ENCODE measurements at places on chromosomes 3 and 15. TPM values are rescaled to one million over a fixed set of nuclear protein-coding genes. Genes with fewer than 3 reads are reported as not detected.
A peak's percentile ranks its signal among the peaks of the same experiment; 100 is the strongest.

The FNDC3B gene
- 82.4 TPM for total RNA-seq

- DNase-seq = no peak
Measured at GRCh38 chr3:32959371-32959770, 7.9 kb downstream of the CCR4 start.

GRCh38 chr3:123629747-123630047 lies 44.8 kb upstream of the HACD2 start:
- no peak for DNase-seq

DNA sequence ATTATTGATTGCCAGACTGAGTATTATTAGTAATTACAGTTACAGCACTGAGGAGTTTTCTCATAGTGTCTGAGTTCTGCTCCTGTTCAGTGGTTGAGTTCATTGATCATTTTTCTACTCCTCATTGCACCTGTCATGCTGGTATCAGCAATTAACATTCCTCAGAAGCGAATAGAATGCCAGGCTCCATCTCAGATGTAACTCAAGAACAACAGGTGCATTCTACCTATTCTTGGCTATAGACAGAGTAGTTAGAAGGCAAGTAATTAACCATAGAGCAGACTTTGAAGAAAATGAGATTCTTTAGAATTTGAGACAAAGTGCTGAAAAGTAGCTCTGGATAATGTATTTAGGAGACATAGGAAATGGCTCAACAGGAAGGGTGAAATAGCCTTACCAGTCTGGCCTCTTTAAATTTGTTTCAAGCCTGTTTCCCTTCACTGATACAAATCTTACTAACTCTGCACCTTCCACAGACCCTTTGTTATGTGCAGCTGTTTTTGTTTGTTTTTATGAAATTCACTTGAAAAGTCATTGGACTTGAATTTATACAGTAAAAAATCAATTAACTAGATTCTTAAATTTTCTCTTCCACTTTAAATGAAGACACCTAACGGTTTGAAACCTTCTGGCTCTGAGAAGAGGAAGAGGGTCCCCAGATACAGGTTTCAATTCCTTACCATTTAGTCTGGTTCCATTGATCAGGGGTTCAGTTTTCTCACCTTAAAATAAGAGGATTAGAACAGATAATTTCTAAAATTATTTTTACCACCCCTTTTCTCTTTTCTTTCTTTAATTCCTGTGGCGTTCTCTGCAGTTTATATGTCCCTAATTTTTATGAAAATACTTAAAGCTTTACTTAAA lies 109.6 kb downstream of the FNDC3B start:
- no peak for DNase-seq

- DNase-seq = peak; percentile 39
Measured at GRCh38 chr15:73924171-73924921, 1.9 kb upstream of the LOXL1 start.

GRCh38 chr3:124834723-124835718 lies 52.1 kb downstream of the ITGB5 start:
- DNase-seq = peak; percentile 32

- DNase-seq = no peak
Measured at GRCh38 chr3:36867810-36868209, 77.0 kb downstream of the TRANK1 start.

The GCSAM gene
- 0.08 TPM for total RNA-seq

DNA sequence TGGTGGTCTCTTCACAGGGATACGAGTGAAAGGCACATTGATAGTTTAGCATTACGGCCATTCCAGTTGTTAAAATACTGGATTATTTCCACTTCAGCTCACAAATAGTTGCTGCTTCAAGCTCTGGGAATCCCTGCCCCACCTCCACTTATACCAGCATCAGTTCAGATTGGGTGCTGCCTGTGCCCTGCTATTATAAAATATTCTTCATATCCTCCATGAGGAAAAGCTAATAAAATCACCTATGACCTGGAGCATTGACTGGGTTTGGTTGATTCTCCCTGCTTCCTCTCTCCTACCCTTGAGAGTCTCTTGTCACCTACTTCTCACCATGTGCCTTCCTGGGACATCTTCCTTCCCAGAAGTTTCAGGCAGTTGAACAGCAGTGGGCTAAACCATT lies 529.0 kb downstream of the MCTP2 start:
- DNase-seq = no peak

GRCh38 chr3:98984024-98984423 lies 82.5 kb upstream of the DCBLD2 start:
- no peak for DNase-seq

The MRPS11 gene
- total RNA-seq = 40.7 TPM

GRCh38 chr3:115246461-115247020 lies 99.5 kb upstream of the ZBTB20 start:
- DNase-seq = no peak

The ADAMTSL3 gene
- total RNA-seq = 25.8 TPM

- DNase-seq = no peak
Measured at GRCh38 chr3:160132226-160132625, 93.0 kb upstream of the C3orf80 start.

GRCh38 chr15:83605111-83605945 lies 48.6 kb upstream of the ADAMTSL3 start:
- peak; percentile 29 for DNase-seq

DNA sequence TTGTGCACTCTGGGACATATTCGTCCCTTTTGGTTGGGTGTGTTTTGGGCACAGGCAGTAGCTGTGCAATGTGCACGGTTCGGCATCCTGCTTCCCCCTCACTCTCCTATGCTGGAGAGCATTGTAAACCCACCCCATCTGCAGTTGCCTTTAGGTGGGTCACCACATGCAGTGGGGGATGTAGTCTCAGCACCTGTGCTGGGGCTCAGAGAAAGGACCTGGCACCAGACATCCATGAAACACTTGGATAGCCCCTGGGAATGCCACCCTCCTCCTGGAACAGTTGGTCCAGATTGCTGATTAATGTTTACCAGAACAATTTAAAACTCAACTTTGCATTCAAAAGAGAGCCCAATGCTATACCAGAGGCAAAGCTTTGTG lies 123.9 kb upstream of the MEF2A start:
- no peak for DNase-seq

The TM4SF18 gene
- total RNA-seq = 13.2 TPM

The SH2D7 gene
- total RNA-seq = not detected

GRCh38 chr15:35724626-35725025 lies 178.7 kb upstream of the DPH6 start:
- no peak for DNase-seq

The LEKR1 gene
- total RNA-seq = 0.65 TPM

GRCh38 chr3:98326945-98327344 lies 26.7 kb upstream of the OR5K4 start:
- no peak for DNase-seq

- DNase-seq = no peak
Measured at GRCh38 chr15:45449916-45450867, 71.8 kb upstream of the GATM start.

DNA sequence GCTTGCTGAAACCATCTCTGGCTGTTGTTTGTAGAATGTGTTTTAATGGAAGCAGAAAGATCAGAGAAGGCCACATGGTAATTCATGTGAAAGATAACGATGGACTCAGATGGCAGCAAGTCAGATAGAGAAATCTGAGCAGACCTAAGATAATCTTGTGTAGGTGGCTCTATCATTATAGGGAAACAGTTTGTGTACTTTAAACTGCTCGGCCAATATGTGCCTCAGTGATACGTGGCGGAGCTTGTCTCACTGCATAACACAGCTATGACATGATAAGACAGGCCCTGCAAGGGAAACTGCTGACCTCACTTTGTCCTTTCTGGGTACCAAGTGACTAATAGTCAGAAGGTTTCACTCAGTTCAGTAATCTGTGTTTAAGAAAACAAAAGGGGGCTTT lies 51.0 kb downstream of the MME start:
- DNase-seq = no peak

The FBXO40 gene
- total RNA-seq = 116 TPM

DNA sequence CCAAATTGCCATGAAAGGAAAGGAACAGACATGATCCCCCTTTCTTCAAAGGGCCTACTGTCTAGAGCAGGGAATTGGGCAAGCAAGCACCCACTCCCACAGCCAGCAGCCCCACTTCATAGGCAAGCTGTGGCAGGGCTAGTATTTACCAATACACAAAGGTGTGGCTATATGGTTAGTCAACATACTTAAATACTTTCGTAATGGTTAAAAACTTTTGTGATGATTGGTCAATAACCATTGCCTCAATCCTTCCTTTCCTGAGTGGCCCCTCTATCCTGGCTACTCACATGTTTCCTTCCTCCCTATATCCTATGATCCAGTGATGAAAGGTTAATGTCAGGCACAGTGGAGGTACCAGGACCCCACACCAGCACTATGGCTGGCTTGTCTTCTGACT lies 30.1 kb upstream of the ARL8B start:
- DNase-seq = no peak

The PLD1 gene
- 57.1 TPM for total RNA-seq

DNA sequence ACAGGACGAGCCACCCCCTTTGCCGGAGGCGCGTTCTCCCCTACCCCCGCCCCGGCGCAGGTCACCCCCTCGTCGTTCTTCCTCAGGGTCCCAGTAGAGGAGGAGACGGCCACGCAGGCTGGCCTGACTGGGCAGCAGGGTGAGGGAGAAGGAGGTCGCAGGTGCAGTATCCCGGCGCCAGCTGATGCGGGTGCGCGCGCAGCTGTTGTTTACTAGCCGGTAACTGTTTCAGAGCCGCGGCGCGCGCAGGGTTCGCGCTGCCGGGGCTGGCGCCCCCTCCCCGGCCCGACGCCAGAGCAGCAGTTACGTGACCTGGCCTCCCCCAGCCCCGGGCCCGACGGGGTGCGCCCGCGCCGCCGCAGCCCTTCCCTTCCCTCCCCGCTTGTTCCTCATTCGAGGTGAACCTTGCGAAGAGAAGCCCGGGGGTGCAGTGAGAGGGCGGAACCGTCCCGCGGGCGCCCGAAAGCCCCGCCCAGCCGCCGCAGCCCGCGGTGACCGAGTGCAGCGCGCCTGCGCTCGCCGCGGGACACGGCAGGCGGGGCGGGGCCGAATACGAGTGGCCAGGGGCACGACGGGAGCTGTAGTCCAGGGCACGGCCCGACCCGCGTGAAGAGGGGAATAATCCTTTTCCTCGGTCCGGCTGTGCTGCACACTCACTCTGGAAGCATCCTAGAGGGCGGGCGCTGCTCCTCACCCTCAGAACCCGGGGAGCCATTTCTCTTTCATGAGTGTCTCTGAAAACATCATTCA lies at the start of gene SLC12A6:
Gene SLC12A6 (minus strand): TSS at position 225 of the 750 bp plus-strand sequence. CDS start 1,101 bp downstream, outside the sequence.
- peak; percentile 93 for DNase-seq

The ZSCAN29 gene
- 13.2 TPM for total RNA-seq

The CDC25A gene
- total RNA-seq = 0.94 TPM

Data from left cardiac atrium (tissue), 4 donors.